Posterior cingulate gyrus (tissue), 11 donors: ENCODE measurements at places on chromosomes 7 and 10.

- DNase-seq, result no peak
Observed at GRCh38 chr10:71241830-71242621, 29.7 kb downstream of the UNC5B start.

- no peak for DNase-seq
Observed at GRCh38 chr7:23268746-23269145, 22.2 kb downstream of the GPNMB start.

DNA sequence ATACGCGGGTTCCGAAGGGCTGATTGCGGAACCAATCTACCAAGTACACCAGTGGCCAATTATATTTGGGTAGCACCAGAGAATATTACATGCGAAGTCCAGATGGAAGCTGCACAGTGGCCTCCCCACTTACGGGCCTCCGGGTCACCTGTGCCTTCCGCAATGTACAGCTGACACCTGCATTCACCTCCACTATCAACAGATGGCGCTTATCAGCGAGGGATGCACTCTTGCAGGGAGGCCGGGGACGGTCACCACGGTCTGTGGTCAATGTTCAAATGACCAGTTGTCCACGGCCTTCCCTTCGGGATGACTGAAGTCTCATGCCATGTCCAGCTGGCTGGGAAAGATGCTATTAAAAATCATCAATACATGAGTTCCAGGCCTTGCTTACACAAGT is 47.6 kb downstream of the SLIT1 start:
- no peak for DNase-seq

- DNase-seq, result no peak
Observed at GRCh38 chr7:27198871-27199801, 755 bp downstream of the HOXA13 start.

GRCh38 chr10:22823109-22823508 is 104.7 kb upstream of the ARMC3 start:
- DNase-seq, result no peak

DNA sequence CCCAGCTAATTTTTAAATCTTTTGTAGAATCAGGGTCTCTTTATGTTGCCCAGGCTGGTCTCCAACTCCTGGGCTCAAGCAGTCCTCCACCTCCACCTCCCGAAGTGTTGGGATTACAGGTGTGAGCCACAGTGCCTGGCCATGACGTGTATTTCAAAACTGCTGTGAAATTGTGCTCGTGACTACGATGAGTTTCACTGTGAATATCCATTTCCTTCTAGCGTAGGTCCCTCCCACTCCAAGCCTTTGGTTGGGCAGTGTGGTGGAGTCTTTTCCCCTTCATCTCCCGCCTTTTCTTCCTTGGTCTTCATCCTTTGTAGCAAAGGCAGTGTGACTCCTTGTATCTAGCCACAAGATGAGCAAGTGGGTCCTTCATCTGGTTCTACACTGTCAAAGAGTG is 56.2 kb downstream of the CUL1 start:
- no peak for DNase-seq

DNA sequence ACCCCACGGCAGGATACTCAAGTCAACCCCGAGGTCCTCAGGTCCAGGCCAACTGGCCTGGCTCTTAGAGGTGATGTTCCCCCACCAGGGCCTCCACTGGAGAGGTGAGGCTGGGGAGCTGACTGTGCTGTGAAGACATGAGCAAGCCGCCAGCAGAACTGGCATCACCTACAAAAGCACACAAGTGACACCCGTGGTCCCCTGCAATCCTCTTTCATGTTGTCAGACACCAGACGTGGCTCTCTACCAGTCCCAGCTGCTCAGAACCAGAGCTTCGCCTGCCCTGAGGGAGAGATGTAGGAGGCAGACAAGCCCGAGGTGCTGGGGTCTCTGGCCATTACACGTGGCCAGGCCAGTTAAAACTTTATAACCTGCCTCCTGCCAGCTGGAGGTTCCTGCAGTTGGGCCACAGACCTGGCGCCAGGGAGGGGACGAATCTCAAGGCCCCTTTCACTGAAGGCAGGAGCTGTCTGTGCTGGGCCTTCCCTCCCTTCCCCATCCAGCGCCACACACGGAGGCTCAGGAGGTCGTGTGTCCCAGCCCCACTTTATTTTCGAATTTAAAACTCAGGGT is 2.2 kb downstream of the COMTD1 start:
- no peak for DNase-seq

DNA sequence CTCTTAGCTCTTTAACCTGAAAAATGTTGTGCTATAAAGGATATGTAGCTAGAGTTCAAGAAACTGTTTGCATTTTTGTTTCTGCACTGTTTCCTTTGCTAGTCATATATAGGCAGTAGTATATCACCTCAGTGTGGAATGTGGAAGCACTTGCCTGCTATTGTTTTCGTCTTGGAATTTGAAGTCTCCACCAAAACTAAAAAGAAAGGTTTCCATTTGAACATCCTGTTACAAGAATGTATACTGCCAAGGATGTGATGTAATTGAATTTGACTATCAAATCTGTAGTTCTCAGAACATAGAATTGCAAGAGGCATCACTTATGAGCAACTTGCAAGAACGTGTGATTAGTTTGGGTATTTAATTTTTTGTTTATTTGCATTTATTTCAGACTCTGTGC is 51.1 kb upstream of the MEOX2 start:
- no peak for DNase-seq

DNA sequence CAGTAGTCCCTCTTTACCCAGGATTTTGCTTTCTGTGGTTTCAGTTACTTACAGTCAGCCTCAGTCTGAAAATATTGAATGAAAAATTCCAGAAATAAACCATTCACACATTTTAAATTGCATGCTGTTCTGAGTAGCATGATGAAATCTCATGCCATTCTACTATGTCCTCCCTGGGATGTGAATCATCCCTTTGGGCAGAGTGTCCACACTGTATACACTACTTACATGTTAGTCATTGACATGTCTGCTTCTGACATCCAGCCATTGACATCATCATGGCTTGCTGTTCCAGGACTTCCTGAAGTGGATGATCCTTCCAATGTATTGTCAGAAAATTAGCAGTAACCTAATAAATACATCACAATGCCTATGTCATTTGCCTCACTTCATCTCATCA is 34.6 kb upstream of the MALRD1 start:
- no peak for DNase-seq
